ENCODE measurements at places on chromosomes 12 and 14.
A peak's percentile ranks its signal among the peaks of the same experiment; 100 is the strongest.

DNA sequence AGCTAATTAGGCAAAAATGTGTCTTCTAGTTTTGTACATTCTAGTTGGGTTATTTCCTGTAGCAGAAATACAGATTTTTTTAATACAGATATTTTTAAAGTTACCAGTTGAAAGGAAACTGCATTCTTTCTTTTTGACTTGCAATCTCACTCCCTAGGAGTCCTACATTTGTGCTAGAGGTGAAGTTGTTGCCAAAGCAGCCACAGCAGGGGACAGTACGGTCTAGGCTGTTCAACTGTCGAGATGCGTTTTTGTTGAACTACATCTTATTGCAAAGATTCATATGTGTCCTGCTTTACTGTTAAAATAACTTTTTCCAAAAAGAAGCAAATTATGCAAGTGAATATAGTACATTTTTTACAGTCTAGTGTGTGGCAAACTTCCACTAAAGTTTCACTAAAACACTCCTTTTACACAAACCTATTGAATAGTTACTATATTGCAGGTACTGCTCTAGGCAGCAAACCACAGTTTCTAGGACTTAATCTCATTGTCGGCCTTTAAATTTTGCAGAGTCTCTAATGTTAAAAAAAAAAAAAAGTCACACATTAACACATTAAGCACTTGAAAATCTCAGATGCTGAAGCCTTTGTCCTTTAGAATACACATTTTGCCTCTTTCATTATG is 30.2 kb upstream of the SRGAP1 start:
- DNase-seq, result no peak

- peak; percentile 32 for DNase-seq
Observed at GRCh38 chr12:131452444-131452860, 258.4 kb upstream of the SFSWAP start.

DNA sequence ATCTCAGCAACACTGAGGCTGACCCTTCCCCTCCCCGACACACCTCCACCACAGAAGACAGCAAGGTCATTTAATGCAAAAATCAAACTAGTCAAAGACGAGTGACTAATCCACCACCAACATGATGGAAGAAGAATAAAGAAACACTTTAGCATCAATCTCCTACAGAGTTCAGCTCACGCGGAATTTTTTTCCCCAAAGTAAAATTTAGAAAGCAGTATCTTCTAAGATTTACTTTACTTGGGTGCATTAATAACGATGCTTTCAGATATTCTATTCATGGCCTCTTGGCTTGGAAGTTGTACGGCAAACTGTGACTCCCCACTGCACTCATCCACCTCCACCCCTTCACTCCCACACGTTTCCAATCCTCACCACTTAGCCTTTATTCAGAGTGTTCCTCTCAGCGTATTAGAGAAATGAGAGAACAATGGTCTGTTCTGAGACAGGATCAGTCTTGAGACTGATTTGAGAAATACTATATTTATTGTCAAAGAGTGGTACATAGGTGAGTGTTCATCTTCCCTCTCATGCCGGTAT is 1.9 kb downstream of the EGLN3 start:
- no peak for DNase-seq

- DNase-seq, result peak; percentile 15
Observed at GRCh38 chr12:98456576-98457573, 58.5 kb upstream of the TMPO start.

DNA sequence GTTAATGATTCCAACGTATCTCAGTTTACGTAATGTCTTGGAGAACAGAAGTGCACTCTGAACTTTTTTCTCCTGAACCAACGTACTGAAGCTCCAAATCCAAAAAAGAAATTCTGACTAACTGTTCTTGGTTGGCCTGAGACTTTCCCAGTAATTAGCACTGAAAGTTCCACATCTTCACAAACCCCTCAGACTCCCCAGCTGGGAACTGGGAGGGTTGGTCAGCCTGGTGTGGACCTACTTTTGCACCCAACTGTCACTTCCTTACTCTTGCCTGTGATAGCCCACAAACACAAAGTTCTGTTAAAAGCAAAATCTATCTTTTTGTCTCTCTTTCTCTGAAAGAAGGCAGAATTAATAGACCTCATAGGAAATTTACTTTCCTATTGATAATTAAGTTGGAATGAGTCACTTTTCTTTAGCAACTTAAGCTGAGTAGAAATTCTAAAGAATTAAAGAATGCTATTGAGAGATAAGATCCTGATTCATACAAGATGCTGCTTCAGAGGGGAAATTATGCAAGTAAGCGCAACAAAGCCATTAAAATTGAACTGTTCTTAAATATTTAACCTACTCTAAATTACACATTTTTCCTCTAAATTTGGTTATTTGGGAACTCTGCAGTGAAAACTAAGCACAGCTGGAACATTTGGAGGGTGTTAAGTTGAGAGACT is 155.0 kb downstream of the EPS8 start:
- no peak for DNase-seq

GRCh38 chr14:46432516-46432915 is 219.1 kb downstream of the RPL10L start:
- DNase-seq, result no peak

DNA sequence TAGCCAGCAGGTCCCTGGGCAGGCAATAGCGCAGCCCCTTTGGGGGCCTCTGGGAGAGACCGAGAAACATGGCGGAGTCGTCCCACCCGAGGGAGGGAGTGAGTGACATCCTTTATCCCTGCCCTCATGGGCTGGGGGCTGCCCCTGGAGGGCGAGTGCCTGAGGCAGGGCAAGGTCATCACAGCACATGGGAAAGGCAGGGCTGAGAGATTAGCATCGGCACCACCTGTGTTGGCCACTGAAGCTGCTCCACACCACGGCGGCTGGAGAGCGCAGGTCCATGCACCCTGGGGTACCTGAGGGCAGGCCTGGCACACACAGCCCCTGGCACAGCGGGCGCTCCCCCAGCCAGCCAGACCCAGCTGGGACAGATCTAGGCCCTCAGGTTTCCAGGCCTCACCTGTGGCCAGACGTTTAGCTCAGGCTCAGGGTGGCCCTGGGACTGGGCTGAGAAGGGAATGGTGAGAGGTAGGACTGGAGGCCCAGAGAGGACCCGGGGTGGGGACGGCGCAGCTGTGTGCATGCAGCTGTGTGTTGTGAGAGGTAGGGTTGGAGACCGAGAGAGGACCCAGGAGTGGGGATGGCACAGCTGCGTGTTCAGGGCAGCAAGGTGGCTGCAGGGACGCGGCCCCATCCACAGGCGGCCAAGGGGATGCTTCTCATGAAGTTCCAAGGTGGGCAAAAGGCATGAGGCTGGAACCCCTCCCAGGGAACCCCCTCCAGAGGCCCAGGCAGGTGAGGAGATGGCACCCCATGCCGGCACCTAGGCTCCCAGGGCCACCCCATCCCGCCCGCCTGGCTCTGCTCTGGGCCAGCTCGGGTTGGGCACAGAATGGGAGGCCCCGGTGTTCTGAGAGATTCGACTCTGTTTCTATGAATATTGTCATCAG is 74.1 kb downstream of the KIF26A start:
- no peak for DNase-seq

DNA sequence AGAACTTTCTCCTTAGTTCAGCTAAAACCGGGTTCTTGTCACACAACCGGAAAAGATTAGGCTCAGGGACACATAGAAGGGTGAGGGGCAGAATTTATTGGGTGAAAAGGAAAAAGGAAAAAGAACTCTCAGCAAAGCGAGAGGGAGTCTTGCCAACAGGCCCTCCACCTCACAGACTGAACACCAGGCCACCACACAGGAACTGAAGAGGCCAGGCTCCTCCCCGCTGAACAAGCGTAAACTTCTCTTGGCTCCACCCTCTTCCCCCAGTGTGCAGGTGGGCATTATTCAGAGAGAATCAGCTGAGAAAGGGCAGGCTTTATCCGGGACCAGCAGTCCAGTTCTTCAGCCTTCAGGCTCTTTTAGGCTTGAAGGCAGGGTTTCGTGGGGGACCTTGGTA is 125.6 kb upstream of the FGD4 start:
- DNase-seq, result peak; percentile 73

DNA sequence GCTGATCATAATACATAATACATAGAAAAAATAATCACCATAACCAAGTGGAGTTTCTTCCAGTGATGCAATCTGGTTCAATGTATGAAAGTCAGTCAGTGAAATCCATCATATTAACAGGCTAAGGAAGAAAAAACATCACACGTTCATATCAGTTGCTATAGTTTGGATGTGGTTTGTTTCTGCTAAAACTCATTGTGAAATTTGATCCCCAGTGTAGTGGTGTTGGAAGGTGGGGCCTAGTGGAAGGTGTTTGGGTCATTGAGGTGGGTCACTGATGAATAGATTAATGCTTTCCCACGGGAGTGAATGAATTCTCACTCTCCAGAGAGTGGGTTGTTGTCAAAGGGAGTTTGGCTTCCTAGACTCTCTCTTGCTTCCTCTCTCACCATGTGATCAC is 84.6 kb upstream of the PTGDR start:
- no peak for DNase-seq

- no peak for DNase-seq
Observed at GRCh38 chr12:51449580-51450246, 25.1 kb downstream of the SLC4A8 start.

- no peak for DNase-seq
Observed at GRCh38 chr14:68015356-68016254, 196.0 kb downstream of the RAD51B start.

GRCh38 chr14:69693145-69693544 is 73.8 kb upstream of the SRSF5 start:
- no peak for DNase-seq

- DNase-seq, result no peak
Observed at GRCh38 chr12:238736-239398, 23.8 kb downstream of the SLC6A13 start.

DNA sequence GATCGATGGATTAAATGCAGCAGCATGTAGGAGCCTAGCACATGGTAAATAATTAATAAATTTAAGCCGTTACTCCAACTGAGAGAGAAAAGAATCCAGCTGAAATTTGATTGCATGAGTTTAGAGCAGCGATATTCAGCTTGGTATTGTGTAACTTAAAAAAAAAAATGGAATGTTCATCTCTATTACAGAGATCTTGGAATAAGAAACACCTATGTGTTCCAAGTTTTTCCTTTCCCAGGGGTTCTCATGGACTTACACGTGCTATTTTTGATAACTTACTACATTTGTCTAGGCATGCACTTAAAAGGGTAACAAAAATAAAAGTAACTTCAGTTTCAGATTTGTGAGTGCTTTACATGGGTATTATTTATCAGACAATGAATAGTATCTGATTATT is 122.8 kb downstream of the RASSF9 start:
- DNase-seq, result no peak

GRCh38 chr14:52563120-52563519 is 10.5 kb downstream of the GPR137C start:
- DNase-seq, result no peak

GRCh38 chr12:25271486-25272098 is 20.9 kb upstream of the KRAS start:
- DNase-seq, result no peak

DNA sequence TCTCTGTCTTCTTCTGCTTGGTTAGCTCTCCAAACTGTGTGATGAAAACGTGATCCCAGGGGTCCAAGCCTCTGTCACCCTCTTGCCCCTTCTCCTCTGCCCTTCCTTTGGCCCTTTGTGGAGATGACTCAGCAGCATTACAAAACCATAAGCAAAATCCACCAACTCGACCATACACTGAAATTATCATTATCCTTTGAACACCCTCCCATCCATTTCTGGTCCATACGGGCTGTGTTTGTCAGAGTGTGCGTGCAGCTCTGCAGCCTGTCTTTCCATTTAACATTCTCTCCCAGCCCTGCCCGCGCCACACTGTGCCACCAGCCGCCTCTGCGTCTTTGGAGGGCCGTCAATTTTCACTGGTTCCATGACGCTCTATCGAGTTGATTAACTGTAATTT is 69.2 kb downstream of the SLC25A47 start:
- no peak for DNase-seq

- DNase-seq, result no peak
Observed at GRCh38 chr12:54650409-54650808, 2.2 kb upstream of the DCD start.

DNA sequence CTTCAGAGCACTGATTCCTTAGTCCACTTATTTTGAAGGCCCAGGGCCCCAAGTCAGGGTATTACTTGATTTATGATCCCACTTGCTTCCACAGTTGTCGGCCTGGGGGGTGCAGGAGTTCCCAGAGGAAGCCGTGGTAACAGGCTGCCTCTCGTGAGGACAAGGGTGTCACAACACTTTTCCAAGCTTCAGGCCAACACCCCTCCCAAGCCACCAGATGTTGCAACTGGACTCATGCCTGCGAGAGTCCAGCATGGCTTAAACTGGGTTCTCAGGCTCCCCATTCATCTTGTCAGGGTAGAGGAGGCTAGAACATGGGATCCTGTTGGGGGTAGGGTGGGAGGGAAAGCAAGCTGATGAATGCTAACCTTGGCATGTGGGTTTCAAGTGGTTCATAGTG is 56.1 kb downstream of the BMP4 start:
- DNase-seq, result no peak

DNA sequence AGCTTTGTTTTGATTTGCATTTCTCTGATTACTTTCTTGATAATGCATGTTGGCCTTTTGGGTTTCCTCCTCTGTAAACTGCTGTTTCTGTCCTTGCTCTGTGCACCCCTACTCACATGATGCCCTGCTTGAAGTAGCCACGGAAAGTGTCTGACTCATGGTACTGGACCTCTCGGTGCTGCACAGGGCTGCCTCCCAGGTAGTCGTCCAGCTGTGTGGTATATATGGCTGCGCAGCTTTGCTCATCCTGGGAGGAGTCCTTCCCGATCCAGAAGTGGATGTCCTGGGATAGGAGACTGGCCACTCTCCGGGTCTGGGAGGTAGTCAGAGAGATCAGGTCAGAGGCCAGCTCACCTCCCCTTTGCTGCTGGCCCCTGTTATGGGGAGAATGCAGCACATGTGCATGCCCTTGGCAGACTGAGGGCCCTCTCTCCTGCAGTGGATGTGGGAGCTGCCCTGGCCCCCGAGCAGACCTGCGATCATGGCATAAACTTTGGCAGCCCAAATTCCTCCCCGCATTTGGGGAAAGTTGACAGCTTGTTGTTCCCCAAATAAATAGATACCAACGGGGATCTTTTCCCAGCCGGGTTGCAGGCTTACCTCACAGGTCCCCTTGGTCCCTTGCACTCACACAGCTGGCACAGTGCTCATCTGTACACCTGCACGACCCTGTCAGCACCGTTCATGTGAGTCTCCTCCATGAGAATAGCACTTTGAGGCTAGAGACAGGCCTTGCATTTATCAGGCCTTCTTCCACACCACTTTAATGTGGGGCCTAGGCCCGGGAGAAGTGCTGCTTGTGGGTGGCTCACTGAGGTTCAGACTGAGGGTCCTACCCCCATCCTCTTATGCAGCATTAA is 5.2 kb downstream of the AVIL start:
- DNase-seq, result no peak
